GM20000 (cell line): ENCODE measurements at places on chromosomes 13 and 19.
A peak's percentile ranks its signal among the peaks of the same experiment; 100 is the strongest.

GRCh38 chr19:54114340-54115108 lies 933 bp downstream of the TFPT start:
- DNase-seq: peak; percentile 71

DNA sequence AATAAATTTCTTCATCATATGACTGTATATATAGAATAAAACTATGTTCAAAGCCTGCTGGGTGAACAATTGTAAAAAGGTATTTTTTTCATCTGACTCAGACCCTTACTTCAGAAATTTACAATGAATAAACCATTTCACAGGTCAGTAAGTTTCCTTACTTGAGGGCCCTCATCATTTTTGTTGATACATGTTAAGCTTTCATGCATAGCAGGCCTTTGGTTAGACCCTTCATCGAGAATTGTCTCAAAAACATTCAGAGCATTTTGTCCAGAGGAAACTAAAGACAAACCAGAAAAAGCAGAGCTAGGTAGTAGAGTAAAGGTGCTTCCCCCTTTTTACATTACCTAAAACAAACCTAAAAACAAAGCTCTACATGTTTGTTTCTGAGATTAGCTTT lies 46.2 kb downstream of the FNDC3A start:
- DNase-seq: no peak

GRCh38 chr13:31945202-31945961 lies 86.2 kb upstream of the FRY start:
- no peak for DNase-seq

- no peak for DNase-seq
Observed at GRCh38 chr19:33629826-33630375, 8.1 kb downstream of the CHST8 start.

DNA sequence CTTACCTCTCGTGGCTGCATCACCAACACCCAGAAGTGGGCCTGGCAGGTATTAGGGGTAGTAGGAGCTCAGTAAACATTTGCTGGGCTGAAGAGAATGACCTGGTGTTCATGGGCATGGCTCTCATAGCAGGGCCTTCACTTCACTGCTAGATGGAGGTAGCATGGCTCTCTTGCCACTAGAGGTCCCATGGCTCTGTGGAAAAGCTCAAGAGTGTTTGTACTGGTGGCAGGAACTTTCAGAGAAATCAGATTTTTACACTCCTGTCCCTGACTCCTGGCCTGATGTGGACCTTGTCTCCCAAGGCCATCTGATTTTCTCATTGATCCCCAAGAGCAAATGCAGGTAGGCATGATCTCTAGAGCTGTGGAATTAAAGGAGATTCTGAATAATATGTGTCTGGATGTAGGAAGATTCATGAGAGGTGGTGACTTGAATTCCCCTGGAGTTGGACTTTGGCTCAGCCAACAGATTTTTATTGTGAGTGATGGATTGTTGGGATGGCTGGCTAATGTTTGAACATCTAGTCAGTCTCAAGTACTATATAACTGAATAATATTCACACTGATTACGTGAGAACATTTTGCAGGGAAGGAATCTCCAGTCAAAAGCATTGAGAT lies 5.7 kb downstream of the ZNF574 start:
- DNase-seq: peak; percentile 64

DNA sequence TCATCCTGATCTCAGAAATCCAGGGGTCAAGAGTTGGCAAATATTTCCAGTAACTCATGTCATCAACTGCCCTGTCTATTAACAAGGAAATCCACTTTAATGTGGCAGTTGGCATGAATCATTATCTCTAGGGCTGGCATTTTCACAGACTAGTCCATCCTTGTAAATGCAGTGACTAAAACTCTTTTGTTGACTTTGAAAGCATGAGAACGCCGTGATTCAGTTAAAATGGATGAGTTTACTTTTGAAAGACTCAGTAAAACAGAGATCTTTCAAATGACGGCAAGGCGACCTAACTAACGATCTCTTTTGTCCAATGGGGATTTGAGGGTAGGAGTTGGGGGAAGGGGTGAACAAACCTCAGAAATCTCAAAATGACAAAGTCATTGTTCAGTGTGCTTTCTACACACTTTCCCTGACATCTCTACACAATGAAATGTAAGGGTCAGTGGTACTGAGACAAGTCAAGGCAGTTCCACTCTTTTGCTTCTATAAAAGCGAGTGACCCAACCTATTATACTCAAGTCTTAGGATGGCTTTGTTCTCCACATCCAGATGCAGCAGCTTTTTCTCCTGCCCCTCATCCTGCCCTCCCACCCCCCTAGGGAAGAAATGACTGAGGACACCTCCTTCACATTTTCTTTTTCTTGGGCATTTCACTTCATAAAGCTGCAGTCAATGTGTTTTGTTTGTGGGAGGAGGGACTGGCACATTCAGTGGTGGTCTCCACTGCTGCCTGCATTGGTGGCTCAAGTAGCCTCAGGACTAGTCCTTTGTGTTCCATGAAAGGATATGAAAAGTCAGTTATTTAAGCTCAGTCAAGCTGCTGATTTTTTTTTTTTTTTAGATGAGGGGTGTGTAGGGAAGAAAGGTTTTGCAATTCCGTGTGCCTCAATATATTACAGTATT lies 200.5 kb downstream of the ABCC4 start:
- DNase-seq: no peak

DNA sequence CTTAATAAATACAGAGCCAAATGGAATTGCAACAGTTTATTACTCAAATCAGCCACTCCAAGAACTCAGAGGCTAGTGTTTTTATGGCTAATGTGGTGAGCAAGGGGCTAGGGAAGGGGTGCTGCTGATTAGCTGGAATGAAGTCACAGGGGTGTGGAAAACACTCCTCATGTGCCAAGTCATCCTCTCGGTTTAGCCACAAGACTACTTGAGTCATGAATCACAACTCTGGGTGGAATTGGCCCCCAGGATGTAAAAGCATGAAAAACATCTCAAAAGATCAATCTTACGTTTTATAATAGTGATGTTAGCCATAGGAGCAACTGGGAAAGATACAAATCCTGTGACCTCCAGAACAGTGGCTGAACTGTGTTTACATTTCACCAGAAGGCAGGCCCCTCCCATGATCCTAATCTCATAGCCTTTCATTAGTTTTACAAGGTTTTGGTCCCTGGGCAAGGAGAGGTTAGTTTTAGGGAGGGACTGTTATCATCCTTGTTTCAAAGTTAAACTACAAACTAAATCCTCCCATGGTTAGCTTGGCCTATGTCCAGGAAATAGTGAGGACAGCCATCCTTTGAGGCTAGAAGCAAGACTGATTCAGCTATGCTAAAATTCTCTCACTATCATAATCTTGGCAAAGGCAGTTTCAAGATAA lies 2020.1 kb upstream of the PCDH20 start:
- DNase-seq: no peak

DNA sequence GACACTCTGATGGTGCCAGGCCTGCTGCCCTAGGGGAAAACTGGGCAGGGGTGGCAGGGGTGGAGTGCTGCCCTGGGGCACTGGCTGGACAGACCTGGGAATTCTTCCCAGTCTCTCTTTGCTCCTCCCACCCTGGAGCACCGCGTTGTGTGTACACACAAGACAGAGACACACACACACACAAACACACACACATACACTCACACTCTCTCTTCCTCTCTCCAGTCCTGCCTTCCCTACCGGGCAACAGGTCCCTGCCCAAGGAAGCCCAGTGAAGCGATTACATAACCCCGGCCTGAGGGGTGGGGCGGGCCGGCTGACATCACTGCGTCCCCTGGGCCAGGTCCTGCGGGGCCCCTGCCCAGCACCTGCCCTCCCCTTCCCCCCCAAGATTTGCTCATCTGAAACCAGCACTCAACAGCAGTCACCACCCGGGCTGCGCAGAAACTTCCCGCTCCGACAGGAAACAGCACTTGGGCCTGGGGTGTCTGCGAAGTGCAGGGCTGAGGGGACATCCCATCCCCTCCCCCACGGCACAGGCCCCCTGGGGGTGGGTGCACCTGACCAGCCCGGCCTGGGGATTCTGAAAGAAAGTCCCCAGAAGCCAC lies 1.2 kb downstream of the MKNK2 start:
- DNase-seq: peak; percentile 77

- DNase-seq: no peak
Observed at GRCh38 chr13:110506396-110506795, 55.1 kb downstream of the RAB20 start.

DNA sequence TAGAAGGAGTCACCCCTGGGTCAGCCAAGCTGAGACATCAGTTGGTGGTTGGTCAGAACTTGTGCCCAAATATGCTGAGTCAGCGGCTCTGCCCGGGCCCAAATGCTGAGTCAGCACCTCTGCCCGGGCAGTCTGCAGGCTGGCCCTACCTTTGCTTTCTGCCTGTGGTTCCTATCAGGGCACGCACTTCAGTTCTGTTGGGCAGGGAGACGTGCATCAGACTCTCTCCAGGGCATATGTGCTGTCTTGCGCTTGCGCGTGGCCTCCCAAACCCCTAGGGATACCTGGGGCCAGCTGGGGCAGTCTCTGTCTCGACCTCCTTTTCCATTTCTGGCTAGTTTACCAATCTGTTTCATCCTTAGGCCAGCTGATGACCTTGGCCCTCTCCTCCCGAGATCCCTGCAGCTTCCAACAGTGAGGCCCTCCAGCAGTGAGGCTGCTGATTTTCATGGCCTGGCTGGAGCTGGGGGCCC lies 24.4 kb upstream of the LDLR start:
- DNase-seq: no peak

DNA sequence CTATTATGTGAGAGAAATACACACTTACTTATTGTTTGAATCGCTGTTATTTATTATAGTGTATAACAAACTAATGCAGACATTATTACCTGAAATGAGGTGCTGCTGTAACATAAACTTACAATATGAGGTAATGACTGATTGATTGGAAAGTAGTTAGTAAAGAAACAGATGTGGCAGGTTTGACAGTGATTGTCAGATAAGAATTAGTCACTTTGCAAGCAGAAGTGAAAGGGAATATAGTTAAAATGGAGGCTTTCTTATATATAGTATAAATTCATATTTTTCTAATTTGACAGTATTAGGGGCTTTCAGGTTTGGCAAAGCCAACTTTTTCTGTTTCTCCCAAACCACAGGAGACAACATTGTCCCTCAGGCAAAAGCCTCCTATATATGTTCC lies 20.6 kb downstream of the MIR17HG start:
- DNase-seq: no peak

DNA sequence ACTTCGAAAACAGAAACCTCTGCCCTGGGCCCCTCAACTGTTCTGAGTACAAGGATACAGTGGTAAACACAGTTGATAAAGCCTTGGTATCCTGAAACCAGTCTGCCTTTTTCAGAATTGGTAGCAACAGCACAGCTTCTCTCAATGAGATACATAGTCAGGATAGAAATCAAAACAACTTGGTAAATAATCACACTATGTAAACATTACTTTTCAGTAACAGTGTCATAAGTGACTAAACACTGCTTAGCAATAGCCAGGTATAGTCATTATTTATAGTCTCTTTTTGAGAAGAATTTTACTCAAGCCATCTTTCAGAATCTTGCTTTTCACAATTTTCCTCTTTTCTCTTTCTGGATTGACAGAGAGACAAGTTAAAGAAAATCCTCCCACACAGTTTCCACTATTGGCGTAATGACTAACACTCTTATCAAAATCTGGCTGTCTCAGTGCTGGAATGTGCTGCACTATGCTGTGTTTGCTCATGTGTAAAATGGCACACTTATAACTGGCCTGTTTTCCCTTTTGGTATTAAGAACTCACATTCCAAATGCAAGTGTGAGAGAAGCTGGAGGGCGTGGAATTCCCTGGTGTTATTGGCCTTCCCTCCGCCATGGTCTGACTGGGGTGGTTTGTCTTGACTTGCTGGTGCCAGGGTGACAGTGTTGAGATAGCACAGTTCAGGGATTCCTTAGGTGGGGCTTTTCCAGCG lies 368.8 kb downstream of the TDRD3 start:
- DNase-seq: no peak

DNA sequence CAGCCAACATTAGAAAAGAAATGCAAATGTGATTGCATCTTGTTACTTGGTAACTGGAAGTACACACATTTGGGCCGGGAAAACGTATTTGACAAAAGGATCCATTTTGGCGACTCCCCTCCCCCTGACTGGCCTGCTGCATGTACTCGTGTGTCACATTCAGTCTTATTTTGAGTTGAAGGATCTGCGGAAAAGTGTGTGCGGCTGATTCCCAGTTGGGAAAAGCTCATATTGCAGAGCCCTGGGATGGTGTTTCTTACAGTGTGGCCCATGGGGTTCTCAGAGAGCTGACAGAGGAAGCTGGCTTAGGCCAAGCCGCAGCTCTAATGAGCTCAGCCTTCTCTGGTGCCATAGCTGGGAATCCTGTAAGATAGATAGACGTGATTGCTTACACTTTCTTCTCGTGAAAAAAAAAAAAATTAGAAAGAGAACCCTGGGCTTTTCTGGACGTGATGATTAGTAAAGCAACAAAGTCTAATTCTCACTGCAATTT lies 170.3 kb upstream of the ARGLU1 start:
- DNase-seq: no peak

DNA sequence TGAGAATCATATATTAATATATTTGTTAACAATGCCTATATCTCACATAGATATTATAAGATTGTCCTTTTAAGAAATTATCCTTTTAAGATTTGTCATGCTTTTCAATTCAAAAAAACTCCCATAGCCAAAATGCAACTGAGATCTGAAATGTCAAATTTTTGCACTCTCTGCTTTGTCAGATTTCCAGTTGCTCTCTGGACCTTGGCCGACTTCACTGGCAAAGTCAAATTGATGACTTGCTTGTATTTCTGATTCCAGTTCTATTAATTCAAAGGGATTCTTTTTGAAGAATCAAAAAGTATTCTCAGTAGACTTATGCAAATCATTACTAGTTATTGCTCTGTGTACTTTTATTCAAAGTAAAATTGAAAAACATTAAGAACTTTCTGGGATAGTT lies 101.2 kb upstream of the SCEL start:
- DNase-seq: no peak

- DNase-seq: no peak
Observed at GRCh38 chr19:34337739-34338138, 27.3 kb upstream of the GPI start.

GRCh38 chr13:32021785-32022184 lies 9.8 kb upstream of the FRY start:
- DNase-seq: no peak

DNA sequence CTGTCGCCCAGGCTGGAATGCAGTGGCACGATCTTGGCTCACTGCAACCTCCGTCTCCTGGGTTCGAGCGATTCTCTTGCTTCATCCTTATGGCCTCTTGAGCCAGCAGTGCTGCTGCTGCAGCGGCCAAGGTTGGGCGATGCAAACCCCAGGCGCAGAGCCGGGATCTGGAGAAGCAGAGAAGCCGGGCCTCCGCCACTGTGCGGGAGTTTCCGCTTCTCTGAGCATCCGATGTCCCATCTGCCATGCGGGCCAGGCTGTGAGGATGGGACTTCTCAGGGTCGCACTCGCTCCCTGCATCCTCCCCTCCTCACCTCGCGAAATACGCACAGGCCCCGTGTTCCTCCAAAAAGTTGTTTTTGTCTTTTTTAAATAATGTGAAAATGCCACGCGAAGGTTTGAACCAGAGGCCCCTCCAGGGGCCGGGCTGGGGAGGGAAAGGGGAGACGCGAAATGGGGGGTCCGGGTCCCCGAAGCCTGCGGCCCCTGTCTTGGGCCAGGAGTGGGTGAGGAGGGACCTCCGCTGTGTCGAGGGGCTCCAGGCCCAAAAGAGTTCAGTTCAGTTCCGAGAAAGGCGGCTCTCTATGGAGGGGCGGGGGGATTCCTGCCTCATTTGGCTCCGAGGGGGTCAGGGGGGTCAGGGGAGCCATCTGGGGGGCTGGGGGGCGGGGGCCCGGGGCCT lies 15.9 kb downstream of the CYTH2 start:
- DNase-seq: no peak
